ENCODE measurements at places on chromosomes 3 and 15. TPM values are rescaled to one million over a fixed set of nuclear protein-coding genes. Genes with fewer than 3 reads are reported as not detected.

CCDC39 gene
- total RNA-seq, result not detected

ALDH1A3 gene
- total RNA-seq, result 6.5 TPM

TM2D3 gene
- total RNA-seq, result 33.8 TPM

SNTN gene
- total RNA-seq, result not detected

HTR3E gene
- total RNA-seq, result not detected

SLC24A5 gene
- 3.4 TPM for total RNA-seq

INSYN1 gene
- total RNA-seq, result 50.7 TPM

LDHAL6B gene
- total RNA-seq, result not detected

TRPC1 gene
- total RNA-seq, result 4.4 TPM

AHSG gene
- not detected for total RNA-seq

DYNLT2B gene
- total RNA-seq, result 7.9 TPM

MED12L gene
- 0.23 TPM for total RNA-seq

DNAH12 gene
- 0.03 TPM for total RNA-seq

LIPH gene
- 17.2 TPM for total RNA-seq

ARPIN gene
- 21.5 TPM for total RNA-seq

KNL1 gene
- 1.7 TPM for total RNA-seq

LRTM1 gene
- total RNA-seq, result not detected

NR1I2 gene
- total RNA-seq, result not detected

PGBD4 gene
- total RNA-seq, result 1.5 TPM

C3orf80 gene
- 0.39 TPM for total RNA-seq

FANCD2OS gene
- not detected for total RNA-seq

SKOR1 gene
- 2.2 TPM for total RNA-seq

DUOXA2 gene
- not detected for total RNA-seq

GLDN gene
- total RNA-seq, result 4.8 TPM

FBXW12 gene
- not detected for total RNA-seq

BTLA gene
- 1.1 TPM for total RNA-seq

CIP2A gene
- 2.2 TPM for total RNA-seq

C3orf49 gene
- not detected for total RNA-seq

CCDC54 gene
- not detected for total RNA-seq

DIS3L gene
- 12.9 TPM for total RNA-seq

EPHB3 gene
- total RNA-seq, result 99.4 TPM

CHRM5 gene
- total RNA-seq, result not detected

ZMYND10 gene
- total RNA-seq, result not detected

THAP10 gene
- total RNA-seq, result 4.5 TPM

SLC22A14 gene
- total RNA-seq, result 0.45 TPM

MB21D2 gene
- 8.2 TPM for total RNA-seq

SLC51B gene
- total RNA-seq, result not detected

All from lower leg skin (tissue), 4 donors.